ENCODE measurements at places on chromosomes 3 and 15.
A peak's percentile ranks its signal among the peaks of the same experiment; 100 is the strongest.

DNA sequence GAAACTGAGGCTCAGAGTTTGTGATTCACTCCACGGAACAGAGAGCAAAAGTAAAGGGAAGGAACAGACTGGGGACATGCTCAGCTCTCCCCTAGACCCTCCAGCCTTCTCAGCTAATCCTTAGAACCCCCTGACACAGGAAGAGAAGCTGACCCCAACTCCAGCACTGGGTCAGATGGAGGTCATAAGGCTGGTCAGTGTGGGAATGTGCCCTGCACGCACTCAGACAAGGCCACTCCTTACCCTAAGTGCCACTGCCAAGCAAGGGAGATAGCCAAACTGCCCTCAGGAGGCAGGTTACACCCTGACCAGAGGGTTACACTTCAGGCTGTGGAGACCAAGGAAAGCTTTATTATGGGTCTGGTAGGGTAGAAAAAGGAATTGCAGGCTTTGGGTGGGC is 1.2 kb downstream of the RPL29 start:
- DNase-seq: no peak

DNA sequence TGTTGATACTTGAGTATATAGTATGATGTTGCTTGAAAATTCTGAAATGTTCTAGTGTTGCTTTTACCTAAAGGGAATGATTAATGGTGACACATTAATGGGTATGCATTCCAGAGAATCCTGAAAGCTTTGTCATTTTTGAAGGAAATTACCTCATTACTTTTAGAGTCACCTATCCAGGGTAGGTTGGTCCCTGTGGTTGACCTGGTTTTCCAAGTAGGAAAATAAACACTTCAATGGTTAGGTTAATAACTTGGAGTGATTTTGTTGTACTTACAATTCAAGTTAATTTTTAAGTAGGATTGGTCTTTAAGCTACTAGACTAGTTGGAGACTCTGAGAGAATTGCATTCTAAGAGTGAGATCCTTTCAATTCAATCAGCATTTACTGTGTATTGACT is 31.0 kb downstream of the MITF start:
- no peak for DNase-seq

DNA sequence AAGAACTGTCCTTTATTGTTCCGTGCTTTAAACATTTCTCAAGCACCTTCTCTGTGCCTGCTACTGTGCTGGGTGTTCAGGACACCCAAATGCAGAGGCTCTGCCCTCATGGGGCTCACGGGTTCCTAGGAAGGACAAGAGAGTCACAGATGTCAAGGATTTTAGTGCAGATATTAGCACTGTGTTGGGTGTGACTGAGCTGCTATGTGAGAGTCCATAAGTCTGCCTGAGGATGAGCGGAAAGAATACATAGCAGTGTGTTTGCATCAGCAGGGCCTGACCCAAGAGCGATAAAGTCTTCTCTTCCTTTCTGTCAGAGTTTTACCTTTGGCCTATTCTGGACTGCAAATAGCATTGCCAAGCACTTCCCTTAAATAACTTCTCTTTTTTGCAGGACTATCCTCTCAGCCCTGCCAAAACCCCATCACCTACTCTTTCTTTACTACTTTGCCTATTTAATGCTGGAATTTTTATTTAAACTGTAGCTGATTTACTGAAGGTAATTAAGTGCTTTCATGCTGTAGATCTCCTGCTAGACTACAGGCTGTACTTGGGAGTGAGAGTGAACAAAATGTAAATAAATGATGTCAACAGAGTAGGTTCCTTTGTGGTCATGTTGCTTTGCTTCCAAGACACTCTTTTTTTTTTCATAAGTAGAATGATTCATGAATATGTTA is 459.4 kb upstream of the TPRG1 start:
- no peak for DNase-seq

- DNase-seq: peak; percentile 7
Measured at GRCh38 chr3:177249203-177249602, 51.9 kb upstream of the TBL1XR1 start.

DNA sequence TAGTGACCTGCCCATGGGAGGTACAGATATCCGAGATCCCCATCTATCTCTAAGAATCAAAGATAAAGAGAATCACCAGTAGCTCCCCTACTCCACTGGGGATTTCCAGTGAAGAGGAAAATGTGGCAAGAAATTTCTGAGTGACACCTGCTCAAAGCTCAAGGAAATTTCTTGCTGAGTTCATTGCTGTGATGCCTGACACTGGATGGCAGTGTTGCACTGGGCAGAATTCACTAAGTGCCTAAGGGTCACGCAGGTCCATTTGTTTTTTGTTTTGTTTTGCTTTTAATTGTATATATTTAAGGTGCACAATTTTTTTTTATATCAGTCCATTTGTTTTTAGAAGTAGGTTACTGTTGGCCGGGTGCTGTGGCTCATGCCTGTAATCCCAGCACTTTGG is 109.5 kb upstream of the KCNAB1 start:
- no peak for DNase-seq

GRCh38 chr15:96896766-96897165 is 566.3 kb downstream of the NR2F2 start:
- no peak for DNase-seq

- DNase-seq: no peak
Measured at GRCh38 chr3:61665121-61665520, 103.8 kb downstream of the PTPRG start.

GRCh38 chr15:52193791-52194190 is 2.6 kb upstream of the GNB5 start:
- DNase-seq: no peak

DNA sequence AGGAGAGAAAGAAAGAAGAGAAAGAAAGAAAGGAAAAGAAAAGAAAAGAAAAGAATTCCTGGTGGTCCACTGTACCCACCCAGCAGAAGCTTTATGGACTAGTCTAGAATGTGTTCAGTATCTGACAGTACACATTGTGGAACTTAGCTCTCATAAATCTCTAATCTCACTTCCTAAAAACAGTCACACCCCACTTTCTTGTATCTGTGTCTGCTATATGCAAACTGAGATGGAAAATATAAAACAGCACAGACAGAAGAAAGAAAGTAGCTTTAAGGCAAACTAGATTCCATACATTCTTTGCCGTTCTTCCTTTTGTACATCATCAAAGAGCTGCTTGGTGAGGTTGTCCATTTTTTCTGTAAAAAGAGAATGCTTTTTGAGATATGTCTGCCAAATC is 41.1 kb upstream of the GNB5 start:
- no peak for DNase-seq

- DNase-seq: no peak
Measured at GRCh38 chr3:161414907-161415306, 43.6 kb upstream of the SPTSSB start.

- no peak for DNase-seq
Measured at GRCh38 chr3:49996016-49996415, 56.1 kb downstream of the RBM6 start.

- no peak for DNase-seq
Measured at GRCh38 chr15:93882779-93883178, 348.6 kb upstream of the MCTP2 start.

- no peak for DNase-seq
Measured at GRCh38 chr3:99845999-99846398, 28.3 kb downstream of the CMSS1 start.

GRCh38 chr15:83477172-83477807 is 30.1 kb downstream of the SH3GL3 start:
- no peak for DNase-seq

GRCh38 chr15:88998980-88999713 is 86.0 kb upstream of the MFGE8 start:
- no peak for DNase-seq

DNA sequence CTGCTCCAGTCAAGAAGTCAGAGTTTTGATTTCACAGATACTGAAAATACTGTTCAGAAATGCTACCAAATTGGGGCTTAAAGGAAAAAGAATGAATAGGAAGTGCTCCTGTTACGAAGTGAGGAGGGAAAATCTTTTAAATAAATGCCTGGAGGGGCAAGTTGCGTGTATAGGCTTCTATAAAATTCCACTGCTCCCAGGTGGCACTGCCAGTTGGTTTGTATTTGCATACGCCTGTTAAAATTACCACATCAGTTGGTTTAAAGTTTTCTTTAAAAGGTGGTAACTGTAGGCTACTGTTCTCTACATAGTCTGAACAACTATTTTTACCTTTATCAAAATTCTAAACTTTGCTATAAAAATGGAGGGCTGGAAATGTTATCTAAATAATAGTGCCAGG is 123.5 kb downstream of the DLG1 start:
- no peak for DNase-seq

DNA sequence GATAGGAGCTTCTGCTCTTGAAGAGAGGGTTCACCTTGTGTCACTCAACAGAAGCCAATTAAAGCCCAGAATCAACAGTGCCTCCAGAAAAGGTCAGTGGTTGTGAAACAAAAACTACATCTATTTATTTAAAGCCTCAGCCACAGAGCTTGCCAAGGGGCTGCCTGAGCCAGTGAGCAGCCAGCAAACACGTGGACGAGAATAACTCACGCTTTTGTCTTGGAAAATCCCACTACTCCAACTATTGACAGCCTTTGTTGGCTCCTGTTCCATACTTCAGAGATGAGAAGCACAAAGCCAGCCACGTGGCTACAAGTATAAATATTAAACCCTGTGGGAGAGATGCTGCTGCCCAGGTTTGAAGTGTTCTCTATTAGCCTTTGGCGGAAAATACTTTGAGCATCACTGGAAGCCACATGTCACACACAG is 10.3 kb downstream of the GPR156 start:
- DNase-seq: no peak

DNA sequence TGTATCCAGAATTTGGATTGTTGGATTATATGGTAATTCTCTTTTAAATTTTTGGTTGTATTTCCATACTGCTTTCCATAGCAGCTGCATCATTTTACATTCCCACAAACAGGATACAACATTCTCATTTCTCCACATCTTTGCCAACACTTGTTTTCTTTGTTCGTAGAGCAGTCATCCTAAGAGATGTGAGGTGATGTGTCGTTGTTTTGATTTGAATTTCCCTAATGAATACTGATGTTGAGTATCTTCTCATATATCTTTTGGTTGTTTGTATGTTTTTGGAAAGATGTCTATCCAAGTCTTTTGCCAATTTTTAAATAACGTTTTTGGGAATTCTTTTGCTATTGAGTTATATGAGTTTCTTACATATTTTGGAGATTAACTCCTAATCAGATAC is 93.6 kb downstream of the GMNC start:
- DNase-seq: no peak

GRCh38 chr15:84911879-84912660 is 27.6 kb downstream of the SLC28A1 start:
- DNase-seq: no peak

DNA sequence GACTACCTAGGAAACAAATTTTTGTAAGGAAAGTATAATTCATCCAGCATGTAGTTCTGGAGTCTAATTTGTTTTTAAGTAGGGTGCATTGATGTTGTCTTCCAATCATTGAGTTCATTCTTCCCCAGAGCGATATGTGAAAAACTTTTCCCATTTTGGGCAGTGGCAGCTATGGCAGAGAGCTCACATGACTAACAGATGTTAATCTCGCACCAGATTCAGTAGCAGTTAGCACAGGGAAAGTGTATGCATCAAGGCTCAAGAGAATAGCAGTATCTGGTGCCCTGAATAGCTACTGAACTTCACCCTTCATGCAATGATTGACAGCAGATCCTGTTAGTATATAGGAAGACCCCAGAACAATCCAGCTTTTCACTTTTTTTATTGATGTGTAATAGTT is 46.3 kb upstream of the TCAIM start:
- no peak for DNase-seq

DNA sequence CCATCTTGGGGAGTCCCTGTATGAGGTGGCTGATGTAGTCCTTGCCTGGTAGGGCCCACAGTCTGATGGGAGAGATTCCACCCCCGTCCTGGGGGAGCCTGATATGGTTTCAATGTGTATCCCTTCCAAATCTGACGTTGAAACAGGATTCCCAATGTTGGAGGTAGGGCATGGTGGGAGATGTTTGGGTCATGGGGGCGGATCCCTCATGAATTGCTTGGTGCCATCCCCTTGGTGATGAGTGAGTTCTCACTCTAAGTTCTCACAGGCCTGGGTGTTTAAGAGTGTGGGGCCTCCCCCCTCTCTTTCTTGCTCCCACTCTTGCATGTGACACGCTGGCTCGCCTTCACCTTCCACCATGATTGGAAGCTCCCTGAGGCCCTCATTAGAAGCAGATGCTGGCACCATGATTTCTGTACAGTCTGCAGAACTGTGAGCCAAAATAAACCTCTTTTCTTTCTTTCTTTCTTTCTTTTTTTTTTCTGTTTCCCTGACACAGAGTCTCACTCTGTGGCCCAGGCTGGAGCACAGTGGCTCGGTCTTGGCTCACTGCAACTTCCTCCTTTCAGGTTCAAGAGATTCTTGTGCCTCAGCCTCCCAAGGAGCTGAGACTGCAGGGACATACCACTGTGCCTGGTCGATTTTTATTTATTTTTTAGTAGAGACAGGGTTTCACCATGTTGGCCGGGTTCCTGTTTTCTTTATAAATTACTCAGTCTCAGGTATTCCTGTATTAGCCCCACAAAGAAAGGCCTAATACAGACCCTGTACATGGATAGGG is 28.6 kb downstream of the ITGA11 start:
- no peak for DNase-seq

DNA sequence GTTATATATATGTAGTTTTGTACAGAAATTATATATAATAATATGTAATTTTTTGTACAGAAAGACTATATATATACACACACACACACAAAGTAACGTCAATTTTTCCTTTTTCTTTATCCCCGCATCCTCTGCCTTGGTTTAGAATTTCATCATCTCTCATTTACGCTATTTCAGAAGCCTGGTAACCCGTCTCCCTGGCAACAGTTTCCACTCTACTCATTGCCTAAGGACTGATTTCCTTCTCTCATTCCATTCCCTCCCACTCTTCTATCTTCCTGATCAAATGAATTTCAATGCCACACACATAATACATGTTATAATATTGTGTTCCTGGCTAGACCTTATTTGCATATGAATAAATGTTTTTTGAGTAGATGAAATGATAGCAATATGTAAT is 47.8 kb upstream of the NDN start:
- no peak for DNase-seq

GRCh38 chr15:59256482-59256881 is 49.8 kb downstream of the LDHAL6B start:
- no peak for DNase-seq

DNA sequence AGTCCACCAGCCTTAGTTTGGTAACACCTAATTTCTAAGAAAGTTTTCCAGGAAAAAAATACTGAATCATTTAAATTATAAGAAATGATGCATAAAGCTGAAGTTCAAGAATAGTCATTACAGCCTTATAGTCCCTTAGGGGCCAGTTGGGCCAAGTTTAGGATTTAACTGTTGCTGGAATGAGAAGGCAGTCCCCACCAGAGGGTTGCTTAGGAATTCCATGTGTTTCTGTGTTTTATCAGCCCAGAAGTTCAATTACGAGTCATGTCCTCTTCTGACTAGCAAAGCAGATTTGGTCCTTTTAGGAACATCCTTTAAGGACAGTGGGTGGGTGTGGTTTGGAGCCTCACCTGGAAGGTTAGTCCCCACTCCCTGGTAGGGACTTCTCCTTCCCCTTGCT is 57.0 kb upstream of the NR2E3 start:
- no peak for DNase-seq

GRCh38 chr3:144351773-144352365 is 380.2 kb downstream of the DIPK2A start:
- no peak for DNase-seq

GRCh38 chr3:184417619-184418327 is 37.9 kb downstream of the CHRD start:
- DNase-seq: peak; percentile 82

- no peak for DNase-seq
Measured at GRCh38 chr3:36697229-36698001, 66.9 kb downstream of the DCLK3 start.

GRCh38 chr3:128420289-128420688 is 46.4 kb downstream of the DNAJB8 start:
- DNase-seq: no peak

- DNase-seq: no peak
Measured at GRCh38 chr3:60610441-60611112, 640.7 kb downstream of the FHIT start.
